H4 (cell line): ENCODE measurements at places on chromosomes 4 and X. TPM values are rescaled to one million over a fixed set of nuclear protein-coding genes. Genes with fewer than 3 reads are reported as not detected.
A peak's percentile ranks its signal among the peaks of the same experiment; 100 is the strongest.

The EGFL6 gene
- total RNA-seq = not detected in 2 replicates

The KIT gene
- 1.2 and 1.6 TPM in 2 replicates for total RNA-seq

The TSPAN7 gene
- 8.8 and 14.6 TPM in 2 replicates for total RNA-seq

DNA sequence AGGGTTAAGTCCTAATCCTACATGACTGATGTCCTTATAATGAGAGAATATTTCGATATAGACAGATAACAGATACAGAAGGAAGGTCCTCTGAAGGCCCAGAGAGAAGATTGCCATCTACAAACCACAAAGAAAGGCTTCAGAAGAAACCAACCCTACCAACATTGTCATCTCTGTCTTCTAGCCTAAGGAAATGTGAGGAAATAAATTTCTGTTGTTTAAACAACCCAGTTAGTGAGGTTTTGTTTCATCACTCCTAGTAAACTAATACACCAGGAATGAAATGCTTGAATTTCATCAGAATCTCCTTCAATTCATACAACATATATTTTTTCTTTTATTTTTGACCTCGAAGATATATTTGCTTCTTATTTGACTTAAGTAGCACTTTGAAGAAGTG, 1527.8 kb downstream of the STIM2 start:
- DNase-seq = no peak

GRCh38 chr4:80732010-80732409, 298.5 kb upstream of the BMP3 start:
- DNase-seq = peak; percentile 17

DNA sequence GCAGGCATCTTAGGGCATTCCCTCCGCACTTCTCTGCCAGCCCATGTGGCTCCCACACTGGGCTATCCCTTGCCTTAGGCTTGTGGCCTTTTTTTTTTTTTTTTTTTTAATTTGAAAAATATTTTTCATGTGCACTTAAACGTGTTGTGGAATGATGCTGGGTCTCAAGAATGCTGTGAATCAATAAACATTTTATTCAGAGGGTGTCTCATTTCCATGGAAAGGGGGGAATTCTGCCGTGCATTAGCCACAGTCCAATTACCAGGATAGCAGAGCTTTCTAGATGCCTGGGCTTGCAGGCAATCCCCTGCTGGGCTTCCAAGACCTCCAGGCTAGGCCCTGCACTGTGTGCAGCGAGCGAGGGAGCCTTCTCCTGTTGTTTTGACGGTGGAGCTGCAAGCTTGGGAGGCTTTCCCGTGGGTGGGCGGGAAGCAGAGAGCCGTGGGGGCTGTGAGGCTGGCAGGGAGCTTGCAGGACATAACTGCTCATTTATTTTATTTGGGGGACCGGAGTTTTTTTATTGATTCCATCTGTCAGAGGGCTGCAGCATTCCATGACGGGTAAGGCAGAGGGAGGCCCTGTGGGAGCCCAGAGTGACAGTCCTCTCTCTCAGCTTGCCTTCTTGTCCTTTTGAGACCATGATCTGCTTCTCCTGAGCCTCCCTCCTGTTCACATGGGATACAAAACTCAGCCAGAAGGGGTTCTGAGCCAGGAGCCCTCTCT, 2.6 kb upstream of the CPZ start:
- DNase-seq = peak; percentile 69

The AMBN gene
- total RNA-seq = 0.19 TPM in 1 of 2 replicates, not detected in the other

The IRAK1 gene
- 50.0 and 58.6 TPM in 2 replicates for total RNA-seq

DNA sequence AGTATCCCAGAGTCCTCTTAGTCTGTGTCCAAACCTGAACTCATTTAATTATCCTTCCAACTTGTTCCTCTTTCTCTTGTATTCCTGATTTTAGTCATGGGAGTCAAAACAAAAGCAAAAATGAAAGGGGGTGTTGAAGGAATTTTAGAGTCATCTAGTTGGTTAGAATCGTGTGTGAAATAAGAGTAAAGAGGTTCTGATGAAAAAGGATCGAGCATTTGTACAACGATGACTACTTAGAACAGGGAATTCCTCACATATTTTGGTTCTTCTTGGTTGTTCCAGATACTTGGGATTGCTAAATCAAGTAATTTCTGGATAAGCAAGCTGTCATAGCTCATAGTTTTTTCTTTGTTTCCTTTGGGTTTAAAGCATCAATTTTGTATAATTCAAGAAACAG, 194.4 kb downstream of the BCOR start:
- DNase-seq = no peak

The NUP62CL gene
- total RNA-seq = 0.48 TPM in 1 of 2 replicates, not detected in the other

- peak; percentile 6 for DNase-seq
Measured at GRCh38 chrX:84441143-84441542, 61.1 kb downstream of the HDX start.
